Adipocyte (in vitro differentiated cells): ENCODE measurements at places on chromosomes 12 and 14.

DNA sequence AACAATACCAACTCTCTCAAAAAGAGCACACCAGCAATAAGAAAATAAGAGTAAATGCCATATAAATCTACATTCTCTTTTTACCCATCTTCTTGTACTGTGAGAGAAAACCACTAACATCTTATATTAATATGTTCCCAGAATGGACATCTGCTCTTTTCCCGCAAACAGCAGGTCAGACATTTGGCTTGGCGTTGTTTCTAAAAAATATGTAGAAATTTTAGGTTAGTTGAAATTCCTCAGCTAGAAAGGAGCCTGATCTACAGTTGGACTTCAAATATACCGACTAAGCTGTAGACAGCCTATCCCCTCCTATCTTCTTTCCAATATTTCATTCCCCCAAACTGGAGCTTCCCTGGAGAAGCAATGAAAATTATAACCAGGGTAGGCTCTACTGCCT lies 88.7 kb downstream of the PPP2R5E start:
- no peak for DNase-seq

- DNase-seq, result no peak
Measured at GRCh38 chr12:6158749-6159148, 34.3 kb upstream of the VWF start.

- DNase-seq, result peak; percentile 84
Measured at GRCh38 chr14:52840877-52841276, 49.5 kb upstream of the GNPNAT1 start.

DNA sequence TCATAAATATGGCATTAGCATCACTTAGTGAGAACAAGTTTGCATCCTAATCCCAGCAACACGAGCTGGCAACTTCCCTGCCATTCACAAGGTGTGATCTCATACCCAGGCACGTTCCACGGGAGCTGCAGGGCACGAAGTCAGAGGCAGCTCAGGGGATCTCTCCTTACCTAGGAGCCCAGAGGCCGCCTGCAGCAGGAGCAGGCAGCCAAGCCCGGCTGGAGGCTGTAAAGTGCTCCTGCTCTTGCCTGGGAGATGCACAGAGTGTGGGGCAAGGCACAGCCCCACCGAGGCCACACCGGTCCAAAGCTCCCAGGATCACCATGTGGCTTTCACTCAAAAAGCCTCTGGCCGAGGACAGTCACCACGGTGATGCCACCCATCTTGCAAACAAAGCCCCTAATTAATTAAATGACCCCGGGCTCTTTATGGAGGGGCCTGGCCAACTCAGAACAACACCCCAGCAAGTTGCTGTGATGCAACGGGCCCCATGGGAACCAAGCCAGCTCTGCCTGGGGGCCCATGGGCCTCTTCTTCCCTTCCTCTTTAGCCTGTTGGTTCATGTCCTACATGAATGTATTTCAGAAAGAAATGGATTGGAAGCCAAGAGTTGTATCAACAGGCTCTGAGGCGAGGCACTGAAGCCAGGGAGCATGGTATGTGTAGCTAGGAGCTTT lies 26.5 kb downstream of the NUAK1 start:
- peak; percentile 65 for DNase-seq

- DNase-seq, result no peak
Measured at GRCh38 chr14:52907949-52908348, 42.9 kb downstream of the FERMT2 start.

GRCh38 chr12:113471619-113472171 lies at the start of gene LHX5:
TSS of gene LHX5 (minus strand) at chr12:113471871. CDS start at chr12:113471498, 373 bp downstream.
- no peak for DNase-seq

- DNase-seq, result no peak
Measured at GRCh38 chr14:35822501-35822900, 3.6 kb upstream of the BRMS1L start.

DNA sequence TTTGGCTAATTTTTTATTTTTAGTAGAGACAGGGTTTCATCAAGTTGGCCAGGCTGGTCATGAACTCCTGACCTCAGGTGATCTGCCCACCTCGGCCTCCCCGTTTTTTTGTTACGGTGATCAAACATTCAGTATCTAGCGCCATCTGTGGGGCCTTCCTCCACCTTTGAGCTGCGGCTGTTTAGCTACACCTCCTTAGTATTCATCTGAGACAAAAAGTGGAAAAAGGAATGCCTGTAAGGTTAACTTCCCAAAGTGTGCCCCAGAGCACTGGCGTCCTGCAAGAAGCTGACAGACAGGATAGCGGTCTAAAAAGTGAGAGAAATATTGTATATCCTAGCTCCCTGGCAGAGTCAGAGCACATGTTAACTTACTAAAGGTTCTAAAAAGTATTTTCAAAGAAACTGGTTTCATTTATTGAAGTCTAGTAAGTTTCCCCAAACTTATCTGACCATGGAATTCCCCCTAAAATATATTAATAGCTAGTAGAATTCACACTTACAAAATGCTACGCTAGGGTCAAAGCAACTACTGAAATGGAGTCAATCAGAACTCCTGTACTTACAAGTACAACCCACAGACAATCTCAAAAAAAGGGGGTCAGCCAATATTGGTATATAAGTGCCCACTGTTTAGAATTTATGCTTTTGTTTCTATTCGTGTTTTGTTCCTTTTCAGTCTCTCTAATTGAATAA lies 59.1 kb downstream of the DUSP16 start:
- no peak for DNase-seq

- DNase-seq, result no peak
Measured at GRCh38 chr14:72851635-72852034, 42.3 kb downstream of the DPF3 start.

DNA sequence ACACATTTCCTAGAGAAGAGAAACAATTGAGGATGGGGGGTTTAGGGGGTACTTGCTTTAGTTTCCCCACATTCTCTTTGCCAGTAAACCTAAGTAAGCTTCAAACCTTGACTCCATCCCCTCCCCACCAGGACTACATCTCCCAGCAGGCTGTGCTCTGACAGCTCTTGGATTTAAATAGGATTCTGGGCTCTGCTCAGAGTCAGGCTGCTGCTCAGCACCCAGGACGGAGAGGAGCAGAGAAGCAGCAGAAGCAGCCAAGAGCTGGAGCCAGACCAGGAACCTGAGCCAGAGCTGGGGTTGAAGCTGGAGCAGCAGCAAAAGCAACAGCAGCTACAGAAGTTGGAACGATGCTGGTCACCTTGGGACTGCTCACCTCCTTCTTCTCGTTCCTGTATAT lies 20.6 kb downstream of the RDH12 start:
- peak; percentile 37 for DNase-seq

DNA sequence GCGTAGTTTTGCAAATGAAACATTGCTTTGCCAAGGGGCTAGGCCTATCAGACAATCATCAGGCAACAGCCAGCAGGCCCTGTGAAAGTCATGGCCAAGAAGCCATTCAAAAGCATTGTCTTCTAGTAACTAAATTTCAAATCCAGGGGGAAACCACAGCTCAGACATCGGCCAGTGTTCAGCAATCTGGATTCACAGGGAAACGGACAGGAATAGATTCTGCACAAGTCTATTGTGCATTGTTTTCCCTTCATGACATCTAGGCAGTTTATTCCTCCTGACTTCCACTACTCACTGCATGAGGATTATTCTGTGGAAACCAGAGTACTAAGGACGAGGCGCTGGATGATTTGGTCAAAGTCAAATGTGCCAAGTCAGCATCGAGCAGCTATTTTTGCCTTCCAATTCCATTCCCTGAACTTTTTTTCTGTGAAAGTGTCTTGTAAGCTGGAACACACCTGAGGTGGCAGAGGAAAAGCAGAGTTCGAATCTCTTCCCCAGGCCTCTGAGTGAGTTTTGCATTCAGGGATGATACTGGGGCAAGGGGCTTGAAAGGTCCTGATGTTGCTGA lies 75.4 kb downstream of the VCPKMT start:
- no peak for DNase-seq

GRCh38 chr12:76804435-76804976 lies 40.6 kb downstream of the ZDHHC17 start:
- no peak for DNase-seq

DNA sequence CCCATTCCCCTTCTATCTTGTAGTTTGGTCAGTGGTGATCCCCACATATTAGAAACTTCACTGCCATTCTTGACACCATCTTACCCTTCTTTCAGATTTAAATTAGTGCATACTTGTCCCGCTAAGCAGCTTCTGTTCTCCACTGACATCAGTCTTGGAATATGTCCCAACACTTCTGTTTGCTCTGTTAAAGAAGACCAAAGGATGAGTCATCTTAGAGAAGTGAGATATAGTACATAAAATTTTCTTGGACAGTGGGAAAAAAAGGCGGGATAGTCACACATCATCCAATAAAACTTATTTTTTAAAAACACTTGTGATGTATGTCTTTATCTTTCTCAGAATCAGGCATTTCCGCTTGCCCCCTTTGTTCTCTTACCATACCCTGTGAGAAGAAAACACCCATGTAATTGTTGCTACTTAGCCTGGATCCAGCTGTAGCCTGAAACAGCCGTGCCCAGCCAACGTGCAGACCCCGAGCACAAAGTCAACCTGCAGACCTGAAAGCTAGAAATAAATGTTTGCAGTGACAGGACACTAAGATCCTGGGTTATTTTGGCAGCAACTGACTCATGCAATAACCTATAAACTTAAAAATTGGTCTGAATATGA lies 100.1 kb upstream of the PDE3A start:
- no peak for DNase-seq

- DNase-seq, result no peak
Measured at GRCh38 chr12:128829861-128830504, 6.2 kb upstream of the SLC15A4 start.

DNA sequence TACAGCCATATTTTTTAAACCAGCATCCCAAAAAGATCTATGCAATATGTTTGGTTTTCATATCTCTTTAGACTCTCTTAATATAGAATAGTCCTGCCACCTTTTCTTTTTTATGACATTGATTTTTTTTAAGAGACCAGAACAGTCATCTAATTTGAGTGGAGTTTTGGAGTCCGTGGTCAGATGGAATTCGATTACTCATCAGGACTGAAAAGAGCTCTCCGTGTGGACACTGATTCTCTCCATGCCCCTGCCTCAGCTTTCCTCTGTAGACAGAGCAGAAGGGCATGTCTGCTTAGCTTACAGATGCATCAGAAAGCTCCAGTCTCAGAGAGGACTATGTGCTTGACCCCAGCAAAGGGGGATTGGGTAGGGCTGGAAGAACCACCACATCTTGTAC lies 27.8 kb downstream of the SMCO2 start:
- DNase-seq, result peak; percentile 74

DNA sequence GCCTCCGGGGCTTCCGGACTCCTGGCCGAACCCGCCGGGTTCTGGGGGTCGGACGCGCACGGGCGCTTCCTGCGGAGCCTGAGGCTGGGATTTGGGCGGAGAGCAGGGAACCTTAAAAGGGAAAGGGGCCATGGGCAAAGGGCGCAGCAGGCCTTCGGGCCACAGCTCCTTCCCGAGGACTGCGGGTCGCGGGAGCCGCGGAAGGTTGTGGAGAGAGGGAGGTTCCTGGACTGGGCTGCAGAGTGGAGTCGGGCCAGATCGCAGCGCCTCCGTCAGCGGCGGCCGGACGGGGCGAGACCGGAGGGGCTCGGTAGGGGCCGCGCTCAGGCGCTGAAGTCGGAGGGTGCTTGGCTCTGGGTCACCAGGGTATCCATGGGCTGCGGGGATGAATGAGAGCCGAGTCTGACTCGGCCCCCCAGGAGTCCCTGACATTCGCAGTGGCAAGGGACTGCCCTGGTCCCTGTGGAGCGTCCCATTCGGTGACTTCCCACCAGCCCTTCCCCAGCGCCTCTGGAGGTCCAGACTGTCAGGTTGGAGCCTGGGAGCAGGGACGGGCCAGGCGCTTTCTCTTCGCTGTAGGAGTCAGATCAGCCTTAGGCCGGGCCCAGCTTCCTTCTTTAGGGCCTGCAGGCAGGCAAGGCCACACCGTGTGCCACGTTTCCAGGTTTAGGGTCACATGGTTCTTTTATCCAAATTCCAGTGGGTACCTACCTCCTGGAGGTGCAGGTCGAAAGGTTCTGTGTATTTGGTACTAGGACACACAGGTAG lies 938 bp upstream of the SLC25A29 start:
- DNase-seq, result peak; percentile 35

- no peak for DNase-seq
Measured at GRCh38 chr12:127327986-127328385, 939.0 kb upstream of the TMEM132C start.

GRCh38 chr14:64673748-64674147 lies 30.5 kb upstream of the PLEKHG3 start:
- DNase-seq, result no peak

DNA sequence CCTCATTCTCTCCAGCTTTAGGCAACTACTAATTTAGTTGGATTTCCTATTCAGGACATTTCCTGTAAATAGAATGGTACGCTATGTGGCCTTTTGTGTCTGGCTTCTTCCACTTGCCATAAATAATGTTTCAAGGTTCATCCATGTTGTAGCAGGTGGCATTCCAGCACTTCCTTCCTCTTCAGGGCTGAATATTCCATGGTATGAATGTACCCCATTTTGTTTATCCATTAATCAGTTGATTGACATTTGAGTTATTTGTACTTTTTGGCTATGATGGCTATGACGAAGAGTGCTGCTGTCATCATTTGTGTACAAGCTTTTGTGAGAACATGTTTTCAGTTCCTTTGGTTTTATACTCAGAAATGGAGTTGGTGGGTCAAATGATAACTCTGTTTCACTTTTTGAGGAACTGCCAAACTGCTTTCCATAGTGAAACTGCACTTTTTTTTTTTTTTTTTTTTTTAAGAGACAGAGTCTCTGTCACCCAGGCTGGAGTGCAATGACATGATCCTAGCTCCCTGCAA lies 6.5 kb upstream of the CDK2AP1 start:
- no peak for DNase-seq

GRCh38 chr12:109378569-109378968 lies 30.9 kb downstream of the MYO1H start:
- no peak for DNase-seq

DNA sequence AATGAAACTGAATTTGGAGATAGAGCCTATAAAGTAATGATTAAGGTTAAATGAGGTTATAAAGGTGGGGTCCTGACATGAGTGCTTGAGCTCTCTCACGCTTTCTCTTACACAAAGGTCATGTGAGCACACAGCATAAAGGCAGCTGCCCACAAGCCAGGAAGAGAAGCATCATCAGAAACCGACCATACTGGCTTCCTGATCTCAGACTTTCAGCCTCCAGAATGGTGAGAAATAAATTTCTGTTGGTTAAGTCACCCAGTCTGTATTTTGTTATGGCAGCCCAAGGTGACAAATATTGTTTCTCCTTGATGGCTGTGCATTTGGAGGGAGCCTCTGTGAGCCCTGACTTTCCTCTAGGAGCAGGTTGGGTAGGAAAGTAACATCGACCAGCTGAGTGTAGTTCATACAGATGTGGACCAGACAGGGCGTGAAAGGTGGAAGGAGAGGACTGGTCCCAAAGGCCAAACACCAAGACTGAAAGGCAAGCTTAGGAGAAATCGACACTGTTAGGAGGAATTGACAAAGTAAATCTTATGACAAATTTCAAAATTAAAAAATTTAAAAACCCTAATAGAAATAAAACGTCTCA lies 97.6 kb upstream of the SLC38A2 start:
- no peak for DNase-seq

DNA sequence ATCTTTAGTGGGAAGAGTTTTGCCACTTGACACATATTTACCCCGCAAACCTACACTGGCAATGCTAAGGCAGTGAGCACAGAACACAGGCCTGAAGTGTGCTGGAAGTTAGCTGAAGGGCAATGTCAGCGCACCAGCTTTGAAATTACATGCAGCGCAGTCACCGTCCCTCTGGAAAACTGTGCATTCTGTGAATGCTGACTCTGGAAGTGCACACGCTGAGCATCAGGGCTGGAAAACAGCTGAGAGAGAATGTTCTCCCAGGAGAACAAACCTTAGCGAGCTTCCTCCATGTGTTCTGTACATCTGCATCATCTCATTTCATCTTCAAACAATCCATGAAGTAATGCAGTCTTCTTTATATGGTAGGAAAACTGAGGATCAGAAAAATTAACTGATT lies 448.2 kb downstream of the NRXN3 start:
- DNase-seq, result no peak
